ENCODE measurements at places on chromosomes 1 and 21.

GRCh38 chr21:40472013-40472412 is 374.9 kb downstream of the DSCAM start:
- DNase-seq = no peak

- no peak for DNase-seq
These were observed 13.9 kb upstream of the BTG2 start for GRCh38 chr1:203291201-203292096.

DNA sequence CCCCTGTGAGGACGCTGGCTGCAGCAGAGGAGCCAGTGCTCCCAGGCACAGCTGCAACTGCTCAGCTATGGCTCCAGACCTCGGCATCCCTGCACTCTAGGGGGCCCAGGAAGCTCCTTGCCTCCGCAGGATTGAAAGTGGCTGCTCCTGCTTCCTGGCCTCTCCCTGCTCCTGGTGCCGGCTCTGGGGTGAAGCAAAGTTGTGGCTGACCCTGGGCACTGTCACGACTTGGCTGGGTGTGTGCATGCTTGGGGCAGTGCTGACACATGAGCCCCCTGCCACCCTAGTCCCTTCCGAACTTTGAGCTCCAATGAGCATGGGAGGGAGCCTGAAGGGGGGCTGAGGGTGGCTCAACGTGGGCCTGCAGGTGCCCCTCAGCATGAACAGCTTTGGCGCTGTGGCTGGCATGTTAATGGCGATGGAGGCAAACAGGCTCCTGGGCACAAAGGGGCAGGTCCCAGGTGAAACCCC is 1512.2 kb downstream of the KCNT2 start:
- DNase-seq = peak; percentile 6

GRCh38 chr1:158793604-158794003 is 12.6 kb upstream of the OR6N2 start:
- DNase-seq = peak; percentile 27

DNA sequence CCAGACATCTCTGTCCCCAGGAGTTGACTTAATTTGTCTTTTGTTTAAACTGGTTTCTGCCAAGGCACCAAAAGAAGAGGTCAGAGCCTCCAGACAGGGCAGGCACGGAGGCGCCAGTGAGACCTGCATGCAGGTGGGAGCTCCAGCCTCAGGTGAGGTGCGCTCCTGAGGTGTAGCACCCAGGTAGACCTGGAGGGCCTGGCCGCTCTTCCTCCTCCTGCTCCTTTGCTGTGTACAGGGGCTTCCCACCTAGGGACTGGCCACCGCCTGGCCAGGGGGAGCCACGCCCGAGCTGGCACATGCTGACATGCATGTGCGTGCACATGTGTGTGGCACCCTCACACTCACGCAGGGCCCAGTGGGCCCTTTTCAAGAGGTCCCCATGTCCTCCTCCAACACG is 158.7 kb downstream of the PEX14 start:
- DNase-seq = no peak

GRCh38 chr1:156247460-156248322 is at the start of gene PAQR6:
PAQR6 (minus strand) TSS chr1:156248056; CDS start chr1:156246731, 1,325 bp downstream.
- peak; percentile 60 for DNase-seq

DNA sequence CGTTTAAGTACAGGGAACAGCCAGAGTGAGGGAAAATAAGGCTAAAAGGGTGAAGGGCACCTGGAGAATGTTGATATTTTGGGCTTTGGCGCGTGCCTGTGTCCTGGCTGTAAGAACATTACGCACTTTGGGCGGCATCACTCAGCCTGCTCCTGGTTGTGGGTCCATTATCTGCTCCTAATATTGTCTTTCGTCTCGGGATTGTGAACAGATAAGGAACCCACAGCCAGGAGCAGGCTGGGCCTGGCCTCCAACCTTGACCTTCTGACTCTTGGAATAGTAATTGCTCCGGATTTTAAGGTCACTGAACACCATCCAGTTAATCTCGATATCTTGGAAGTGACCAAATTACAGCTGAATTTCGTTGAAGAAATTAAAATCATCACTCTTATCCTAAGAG is 61.9 kb downstream of the TCP10L start:
- no peak for DNase-seq
